ENCODE measurements at places on chromosomes 1 and 21. TPM values are rescaled to one million over a fixed set of nuclear protein-coding genes. Genes with fewer than 3 reads are reported as not detected.

The GJA9 gene
- total RNA-seq = not detected

The C4BPB gene
- 0.34 TPM for total RNA-seq

The ERICH3 gene
- not detected for total RNA-seq

The RNU1-1 gene
- total RNA-seq = under 0.01 TPM

The CNTN2 gene
- not detected for total RNA-seq

The YIPF1 gene
- total RNA-seq = 13.4 TPM

The NTMT2 gene
- total RNA-seq = not detected

The SLC2A5 gene
- total RNA-seq = 0.34 TPM

The CHRM3 gene
- 2.6 TPM for total RNA-seq

The DNASE2B gene
- total RNA-seq = not detected

The C2CD4D gene
- total RNA-seq = not detected

The SLC44A5 gene
- 1.7 TPM for total RNA-seq

The FCRL6 gene
- not detected for total RNA-seq

The NBPF10 gene
- total RNA-seq = 0.28 TPM

The TCP10L gene
- 0.09 TPM for total RNA-seq

Data from dermis blood vessel endothelial cell (primary cell).